ENCODE measurements at places on chromosomes 5 and 9.

DNA sequence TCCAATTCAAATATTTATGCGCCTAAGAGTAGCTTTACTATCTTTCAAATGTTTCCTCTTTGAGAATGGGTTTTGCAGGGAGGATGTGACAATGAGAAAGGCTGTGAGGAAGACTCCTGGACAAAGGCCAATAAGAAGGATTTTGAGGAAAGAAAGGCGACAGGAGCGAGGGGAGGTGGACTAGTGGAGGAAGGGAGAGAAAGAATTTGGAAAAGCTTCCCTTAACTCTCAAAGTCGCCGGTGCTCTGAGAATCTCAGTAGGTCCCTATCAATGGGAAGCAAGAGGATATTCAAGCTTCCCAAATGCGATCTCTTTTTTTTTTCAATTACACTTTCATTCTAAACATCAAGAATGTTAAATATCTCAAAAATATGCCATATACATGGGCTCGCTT lies 2.8 kb upstream of the CDC20B start:
- DNase-seq: no peak

- no peak for DNase-seq
Observed at GRCh38 chr9:89972535-89972934, 367.7 kb downstream of the GADD45G start.

GRCh38 chr9:125405938-125406809 lies 144.5 kb downstream of the GAPVD1 start:
- no peak for DNase-seq

DNA sequence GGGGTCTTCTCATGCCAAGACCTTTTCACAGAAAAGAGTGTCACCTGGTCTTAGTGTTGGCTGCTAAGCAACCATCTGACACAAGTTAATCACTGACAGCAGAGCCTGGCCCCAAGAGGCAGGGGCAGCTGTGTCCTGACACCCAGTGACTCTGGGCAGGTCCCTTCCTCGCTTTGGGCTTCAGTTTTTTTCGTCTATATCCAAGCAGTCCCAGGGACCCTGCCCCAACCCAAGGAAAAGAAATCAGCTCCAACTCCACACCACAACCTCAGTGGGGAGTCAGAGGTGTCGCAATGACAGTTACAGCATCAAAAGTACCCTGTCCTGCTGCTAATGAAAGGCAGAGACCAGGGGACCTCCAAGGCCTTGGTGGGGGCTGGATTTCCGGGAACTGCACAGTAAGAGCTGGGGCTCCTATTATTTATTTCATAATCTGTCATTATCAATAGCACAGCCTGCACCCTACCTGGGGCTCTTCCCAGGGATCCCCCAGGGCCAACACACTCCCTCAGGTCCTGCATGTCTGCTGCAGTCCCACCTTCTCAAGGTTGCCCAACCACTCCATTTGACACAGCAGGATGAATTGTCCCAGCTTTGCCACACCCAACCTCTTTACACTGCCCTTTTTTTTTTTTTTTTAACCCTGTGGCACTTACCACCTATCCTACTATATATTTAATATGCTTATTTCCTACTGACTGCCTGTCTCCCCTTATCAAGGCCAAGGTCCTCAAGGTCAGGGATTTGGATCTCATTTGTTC lies 9.4 kb downstream of the ANKS6 start:
- no peak for DNase-seq

GRCh38 chr9:33374190-33374589 lies 28.2 kb downstream of the AQP7 start:
- no peak for DNase-seq

DNA sequence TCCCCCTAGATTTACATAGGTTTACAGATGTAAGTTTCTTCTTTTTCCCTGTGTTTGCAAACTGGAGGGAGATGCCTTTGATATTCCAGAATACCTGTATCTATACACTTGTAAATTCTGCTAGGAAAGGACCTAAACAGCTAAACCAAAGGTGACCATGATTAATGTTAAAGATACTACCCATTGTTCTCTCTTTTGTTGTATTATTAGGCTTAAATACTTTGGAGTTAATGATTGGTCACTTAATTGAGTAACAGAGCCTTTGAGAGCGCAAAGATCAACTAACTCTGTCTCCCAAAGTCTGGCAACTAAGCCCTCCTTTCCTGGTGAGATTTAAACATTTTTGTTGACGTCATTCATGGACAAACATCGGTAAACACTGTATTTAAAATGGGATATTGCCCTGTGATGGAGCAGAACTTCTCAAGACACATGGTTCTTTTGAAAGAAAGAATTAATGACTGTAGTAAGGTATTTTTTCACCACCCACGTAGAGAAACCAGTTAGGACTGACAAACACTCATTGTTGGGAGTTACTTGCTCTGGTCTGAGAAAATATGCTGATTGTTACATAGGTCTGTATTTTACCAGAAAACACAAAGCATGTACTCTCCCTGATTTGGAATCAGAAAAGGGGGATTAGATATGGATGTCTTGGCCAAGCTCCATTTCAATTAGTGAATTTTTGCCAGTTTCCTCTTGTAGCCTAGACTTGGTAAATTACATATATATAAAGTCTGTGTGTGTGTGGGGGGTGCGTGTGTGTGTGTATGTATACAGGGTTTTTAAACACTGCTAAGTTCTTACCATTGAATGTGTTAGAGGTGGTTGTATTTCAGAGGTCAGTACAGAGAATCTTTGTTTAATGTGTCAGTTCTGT lies 4.6 kb downstream of the VCAN start:
- no peak for DNase-seq

- no peak for DNase-seq
Observed at GRCh38 chr9:131981116-131981776, 98.4 kb downstream of the MED27 start.

- no peak for DNase-seq
Observed at GRCh38 chr9:21833090-21833801, 30.8 kb downstream of the MTAP start.

DNA sequence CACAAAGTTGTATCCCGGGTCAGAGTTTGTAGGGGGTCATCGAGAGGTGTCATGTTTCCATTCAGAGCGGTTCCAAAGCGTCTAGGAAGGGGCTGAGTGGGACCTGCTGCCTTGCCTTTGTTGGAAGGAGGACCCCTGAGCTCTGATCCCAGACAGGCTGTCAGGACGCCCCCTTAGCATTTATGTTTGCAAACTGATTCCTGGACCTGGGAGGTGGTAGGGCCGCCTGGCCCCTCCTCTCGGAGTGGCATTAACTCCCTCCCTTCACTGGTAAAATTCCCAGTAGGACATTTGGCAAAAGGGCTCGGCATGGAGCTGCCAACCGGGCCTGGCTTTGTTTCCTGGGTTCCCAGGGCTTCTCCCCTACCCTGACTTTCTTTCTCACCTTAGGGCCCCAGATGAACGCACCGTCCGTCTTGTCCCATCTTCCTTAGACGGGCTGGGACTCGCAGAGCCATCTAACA lies 2.5 kb downstream of the JADE2 start:
- DNase-seq: no peak

- DNase-seq: no peak
Observed at GRCh38 chr9:136138566-136138965, 19.9 kb upstream of the TMEM250 start.

DNA sequence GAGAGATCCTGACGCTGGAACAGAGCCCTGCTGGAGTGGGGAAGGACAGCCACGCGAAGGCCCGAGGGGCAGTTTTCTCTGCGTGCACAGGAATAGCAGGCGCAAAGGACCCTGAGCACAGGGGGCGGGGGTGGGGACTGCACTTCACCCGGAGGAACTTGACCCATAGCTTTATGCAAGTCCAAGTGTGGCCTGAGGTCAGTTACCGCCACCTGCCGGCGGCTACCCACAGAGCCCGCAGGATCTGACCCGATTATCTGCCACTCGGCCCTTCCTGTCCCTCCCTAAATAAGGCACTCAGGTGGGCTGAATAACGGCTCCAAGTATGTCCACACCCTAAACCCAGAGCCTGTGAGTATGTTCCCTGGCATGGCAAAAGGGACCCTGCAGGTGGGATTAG lies 65.4 kb upstream of the FCN1 start:
- DNase-seq: no peak

GRCh38 chr5:141868541-141868940 lies 9.7 kb downstream of the PCDH1 start:
- DNase-seq: no peak

GRCh38 chr9:102428305-102428704 lies 566.8 kb upstream of the CYLC2 start:
- no peak for DNase-seq

GRCh38 chr5:8053270-8053669 lies 184.3 kb downstream of the MTRR start:
- no peak for DNase-seq

GRCh38 chr9:132878695-132879456 lies at the start of gene SPACA9:
Gene SPACA9, plus strand, starts transcription at chr9:132878898. Its CDS starts 5,050 bp downstream, at chr9:132883948.
- peak; percentile 92 for DNase-seq

DNA sequence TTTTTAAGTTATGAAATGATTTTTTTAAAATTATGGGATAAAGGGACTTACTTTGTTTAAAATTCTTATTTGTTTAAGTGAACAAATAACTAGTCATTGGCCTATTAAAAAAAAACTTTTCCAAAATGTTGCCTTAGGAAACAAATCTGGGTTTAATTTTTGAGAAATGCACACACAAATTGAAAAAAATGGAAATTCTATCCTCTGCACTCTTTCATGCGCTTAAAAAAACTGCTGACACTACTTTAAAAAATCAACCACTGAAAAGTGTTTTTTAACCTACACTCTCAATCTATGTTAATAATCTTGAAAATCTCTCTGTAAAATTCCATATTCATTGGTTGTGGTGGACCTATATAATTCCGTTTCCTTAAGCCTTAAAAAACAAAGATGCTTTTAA lies 163.4 kb upstream of the DAB2 start:
- no peak for DNase-seq

- DNase-seq: no peak
Observed at GRCh38 chr5:59569608-59570334, 323.8 kb downstream of the PDE4D start.

GRCh38 chr5:73486119-73486899 lies 11.9 kb upstream of the BTF3 start:
- no peak for DNase-seq

GRCh38 chr9:114430457-114430856 lies 42.7 kb upstream of the AKNA start:
- DNase-seq: no peak

DNA sequence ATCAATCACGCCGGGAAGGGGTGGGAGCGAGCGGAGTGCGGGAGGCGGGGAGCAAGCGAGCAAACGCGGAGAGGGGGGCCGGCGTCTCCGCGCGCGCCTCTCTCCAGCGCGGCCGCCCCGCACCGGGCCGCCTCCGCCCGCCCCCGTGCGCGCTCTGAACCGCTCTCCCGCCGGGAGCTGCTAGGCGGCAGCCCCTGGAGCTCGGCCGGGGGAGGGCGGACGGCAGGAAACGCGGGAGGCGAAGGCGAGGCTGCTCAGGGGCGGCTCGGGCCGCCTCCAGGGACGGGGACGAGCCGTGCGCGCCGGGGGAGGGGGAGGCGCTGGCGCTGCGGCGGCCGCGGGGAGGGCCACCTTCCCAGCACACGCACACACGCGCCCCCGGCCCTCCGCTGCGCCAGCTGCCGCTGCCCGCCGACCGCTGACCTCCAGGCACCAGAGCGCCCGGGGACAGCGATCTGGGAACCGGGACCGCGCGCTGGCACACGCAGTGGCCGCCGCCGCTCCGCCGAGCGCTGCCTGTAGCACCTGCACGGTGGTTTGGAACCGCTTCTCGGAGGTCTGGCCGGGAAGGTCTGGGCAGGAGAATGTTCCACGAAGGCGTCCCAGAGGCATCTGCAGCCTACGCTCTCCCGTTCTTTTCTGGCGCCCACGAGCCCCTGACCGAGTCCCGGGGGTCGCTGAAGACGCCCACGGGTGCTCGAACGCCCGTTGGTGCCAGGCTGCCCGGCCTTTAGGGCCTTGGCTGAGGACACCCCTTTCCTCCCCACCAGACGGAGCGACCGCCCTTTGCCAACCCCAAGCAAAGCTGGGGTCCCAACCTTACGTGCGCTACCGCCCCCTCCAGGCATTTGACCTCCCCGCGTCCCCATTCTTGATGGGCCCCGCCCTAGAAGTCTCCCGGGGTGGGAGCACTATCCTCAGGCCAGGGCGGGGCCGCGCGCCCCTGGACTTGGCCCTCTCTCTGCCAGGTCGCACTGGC lies at the start of gene GABBR2:
TSS of gene GABBR2 (minus strand) at position 3 of the 979 bp plus-strand sequence. CDS start 198 bp downstream, outside the sequence.
- no peak for DNase-seq

DNA sequence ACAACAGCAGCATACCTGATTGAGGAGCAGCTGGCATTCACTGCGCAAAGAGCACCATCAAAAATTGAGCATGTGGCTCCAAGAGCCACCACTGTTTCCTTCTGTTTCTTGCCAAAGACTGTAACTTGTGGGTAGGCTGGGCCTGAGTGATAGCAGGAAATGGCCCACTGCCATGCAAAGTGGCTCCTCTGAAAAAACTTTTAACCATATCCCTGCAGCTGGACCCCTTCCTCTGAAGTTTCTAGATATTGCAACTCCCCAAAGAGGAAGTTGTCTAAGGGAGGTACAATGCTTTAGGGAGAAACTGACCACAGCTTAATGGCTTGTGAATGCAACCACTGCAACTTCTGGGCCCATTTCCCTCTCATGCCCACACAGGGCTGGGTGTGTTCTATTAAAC lies 355.4 kb upstream of the PDE4D start:
- DNase-seq: no peak

- DNase-seq: no peak
Observed at GRCh38 chr5:142641711-142642110, 44.2 kb downstream of the FGF1 start.

DNA sequence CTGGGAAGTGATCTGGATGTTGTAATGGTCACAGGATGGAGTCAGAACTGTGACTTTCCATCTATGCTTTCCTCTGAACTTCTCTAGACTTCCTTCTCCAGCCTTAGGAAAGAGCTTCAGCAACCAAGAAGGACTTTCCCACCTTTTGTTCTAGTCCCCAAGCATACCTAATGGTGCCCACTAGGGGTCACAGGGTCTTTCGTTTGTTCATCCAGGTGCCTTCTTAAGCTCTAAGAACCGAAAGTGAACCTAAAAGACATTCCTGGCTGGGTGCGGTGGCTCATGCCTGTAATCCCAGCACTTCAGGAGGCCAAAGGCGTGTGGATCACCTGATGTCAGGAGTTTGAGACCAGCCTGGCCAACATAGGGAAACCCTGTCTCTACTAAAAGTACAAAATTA lies 1.8 kb upstream of the WNT8A start:
- DNase-seq: no peak

GRCh38 chr9:109908459-109909390 lies 128.7 kb downstream of the PALM2AKAP2 start:
- no peak for DNase-seq

Measured in coronary artery (tissue), 2 donors.